ENCODE measurements at places on chromosomes 5 and 9. TPM values are rescaled to one million over a fixed set of nuclear protein-coding genes. Genes with fewer than 3 reads are reported as not detected.

DNA sequence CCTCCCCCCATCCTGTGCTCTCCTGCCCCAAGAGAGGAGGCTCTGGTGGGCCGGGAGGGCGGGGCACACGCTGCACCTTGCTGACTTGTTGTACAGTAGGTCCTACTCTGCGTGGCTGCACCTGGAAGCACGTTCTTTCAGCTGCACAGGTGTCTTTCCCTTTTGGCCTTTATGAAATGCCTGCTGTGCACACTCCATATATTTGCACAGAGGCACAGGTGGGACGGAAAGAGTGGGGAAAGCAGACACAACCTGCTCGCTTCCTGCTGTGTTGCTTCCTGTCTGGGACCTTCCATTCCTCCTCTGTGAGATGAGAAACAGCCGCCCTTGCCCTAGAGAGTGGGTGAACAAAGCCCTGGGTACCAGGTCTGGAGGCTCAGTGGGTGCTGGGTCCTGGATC, 4.8 kb downstream of the USP20 start:
- no peak for DNase-seq

Gene TMEM171
- 0.34 TPM for total RNA-seq

Gene PITX1
- total RNA-seq: 0.43 TPM

GRCh38 chr9:98374385-98375051, 119.1 kb upstream of the TBC1D2 start:
- no peak for DNase-seq

DNA sequence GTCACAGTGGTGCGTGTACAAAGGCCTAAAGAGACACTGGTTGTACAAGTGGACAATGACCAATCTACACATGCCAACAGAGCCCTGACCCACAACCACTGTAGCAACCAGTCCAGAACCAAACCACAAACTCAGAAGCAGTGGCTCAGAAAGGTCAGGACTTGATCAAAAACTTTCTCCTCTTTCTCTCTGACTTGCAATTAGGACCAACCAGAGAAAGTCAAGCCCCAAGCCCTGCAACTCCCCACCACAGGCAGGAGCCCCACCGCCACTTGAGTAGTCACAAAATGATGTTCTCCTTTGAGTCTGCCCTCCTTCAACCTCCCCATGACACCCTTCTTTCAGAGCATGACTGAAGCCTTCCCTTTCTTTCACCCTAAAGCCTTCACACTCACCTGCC, 291.8 kb downstream of the CDH10 start:
- no peak for DNase-seq

Data from lung (tissue), 17 donors.